ENCODE measurements at places on chromosomes 16 and 17. TPM values are rescaled to one million over a fixed set of nuclear protein-coding genes. Genes with fewer than 3 reads are reported as not detected.

Gene KRTAP2-1
- total RNA-seq = not detected

Gene TPSB2
- not detected for total RNA-seq

Gene TAT
- not detected for total RNA-seq

Gene APOH
- total RNA-seq = not detected

Gene PPP1R27
- total RNA-seq = 0.15 TPM

Gene CRYM
- not detected for total RNA-seq

Gene CNGB1
- total RNA-seq = not detected

Gene NDUFB10
- 281 TPM for total RNA-seq

Gene KRT33A
- total RNA-seq = not detected

Gene NOL3
- total RNA-seq = 18.0 TPM

Gene LPCAT2
- 30.2 TPM for total RNA-seq

Gene LGALS9
- total RNA-seq = 3.0 TPM

Gene TMEM235
- total RNA-seq = not detected

Gene TRIM72
- total RNA-seq = under 0.01 TPM

Gene PPM1D
- total RNA-seq = 7.0 TPM

Gene ELMO3
- total RNA-seq = 0.45 TPM

Gene HBQ1
- total RNA-seq = not detected

Gene XYLT1
- 21.9 TPM for total RNA-seq

Gene TOP2A
- total RNA-seq = 20.0 TPM

Gene TMEM88
- 0.23 TPM for total RNA-seq

Gene MMP25
- not detected for total RNA-seq

Gene KCNH6
- total RNA-seq = not detected

Gene AGRP
- total RNA-seq = not detected

Gene DHRS7C
- total RNA-seq = not detected

Gene SMTNL2
- total RNA-seq = not detected

Gene MAZ
- total RNA-seq = 166 TPM

Gene DRG2
- total RNA-seq = 31.0 TPM

Gene INCA1
- total RNA-seq = 1.1 TPM

Gene UBALD1
- total RNA-seq = 3.2 TPM
